ENCODE measurements at places on chromosomes 12 and 14. TPM values are rescaled to one million over a fixed set of nuclear protein-coding genes. Genes with fewer than 3 reads are reported as not detected.

DNA sequence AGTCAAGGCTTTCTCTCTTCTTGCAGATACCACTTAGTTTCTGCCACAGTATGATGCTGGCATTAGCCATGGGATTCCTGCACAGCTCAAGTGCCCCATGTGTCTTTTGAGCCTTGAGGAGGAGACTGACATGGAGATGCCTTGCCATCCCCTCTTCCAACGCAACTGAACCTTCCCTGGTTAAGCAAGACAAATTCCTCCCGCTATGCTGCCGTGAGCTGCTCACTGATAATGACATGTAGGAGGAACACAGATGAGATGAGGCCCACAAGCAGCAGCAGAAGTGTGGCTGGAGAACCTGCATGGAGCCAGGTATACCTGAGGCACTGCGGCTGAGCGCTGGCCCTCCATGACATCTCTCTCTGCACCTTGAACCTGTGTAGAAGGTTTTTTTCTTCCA, 15.4 kb upstream of the PPP1R1A start:
- DNase-seq: no peak

GRCh38 chr12:38149395-38150073, 167.0 kb upstream of the ALG10B start:
- DNase-seq: peak; percentile 46

GRCh38 chr12:108831309-108831991, 25.9 kb downstream of the SSH1 start:
- DNase-seq: no peak

GRCh38 chr12:115354007-115354890, 670.3 kb upstream of the TBX3 start:
- peak; percentile 36 for DNase-seq

DNA sequence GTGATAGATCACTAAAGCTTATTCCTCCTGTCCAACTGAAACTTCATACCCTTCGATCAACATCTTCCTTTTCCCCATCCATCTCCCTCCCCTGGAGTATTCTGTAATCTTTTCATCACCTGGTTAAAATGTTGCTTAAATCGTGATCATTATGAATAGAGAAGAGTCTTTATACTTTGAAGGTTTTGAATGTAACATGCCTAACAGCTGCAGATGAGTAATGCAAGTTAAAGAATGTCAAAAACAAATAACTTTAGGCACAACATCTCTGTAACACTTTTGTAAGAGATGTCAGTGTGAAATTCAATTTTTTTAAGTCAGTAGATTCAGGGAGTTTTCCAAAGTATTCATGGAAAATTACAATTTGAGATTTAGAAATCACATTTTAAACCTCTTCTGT, 25.0 kb downstream of the RXYLT1 start:
- no peak for DNase-seq

PLCZ1 gene
- total RNA-seq: not detected

- no peak for DNase-seq
Measured at GRCh38 chr14:102417001-102417431, 54.3 kb downstream of the TECPR2 start.

GRCh38 chr14:30608533-30609006, 13.5 kb upstream of the SCFD1 start:
- no peak for DNase-seq

GRCh38 chr14:33737446-33737845, 213.4 kb downstream of the EGLN3 start:
- no peak for DNase-seq

- DNase-seq: no peak
Measured at GRCh38 chr14:77177702-77178101, 3.9 kb upstream of the TMEM63C start.

- DNase-seq: no peak
Measured at GRCh38 chr12:29782285-29782870, 1.4 kb downstream of the TMTC1 start.

- DNase-seq: peak; percentile 78
Measured at GRCh38 chr12:79547044-79547734, 143.6 kb downstream of the PAWR start.

DNA sequence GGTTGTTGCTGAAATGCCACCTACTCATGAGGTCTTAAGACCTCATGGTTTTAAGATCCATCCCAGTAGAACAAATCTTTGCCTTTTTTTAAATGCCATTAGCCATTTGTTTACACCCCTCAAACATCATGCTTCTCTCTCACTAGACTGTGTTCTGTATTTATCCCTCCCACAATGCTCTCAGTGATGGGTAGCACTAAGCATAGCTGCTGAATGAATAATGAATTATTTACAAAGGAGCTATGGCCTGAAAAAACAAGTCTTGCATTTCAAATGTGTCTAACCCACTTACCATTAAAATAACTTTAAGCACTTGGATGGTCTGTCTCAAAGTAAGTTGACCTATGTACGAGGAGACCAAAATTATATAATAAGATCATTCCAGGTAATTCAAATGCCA, 334.5 kb downstream of the PAWR start:
- DNase-seq: no peak

- peak; percentile 61 for DNase-seq
Measured at GRCh38 chr12:47779301-47779942, 6.4 kb downstream of the SLC48A1 start.

LRRC10 gene
- total RNA-seq: not detected

DNA sequence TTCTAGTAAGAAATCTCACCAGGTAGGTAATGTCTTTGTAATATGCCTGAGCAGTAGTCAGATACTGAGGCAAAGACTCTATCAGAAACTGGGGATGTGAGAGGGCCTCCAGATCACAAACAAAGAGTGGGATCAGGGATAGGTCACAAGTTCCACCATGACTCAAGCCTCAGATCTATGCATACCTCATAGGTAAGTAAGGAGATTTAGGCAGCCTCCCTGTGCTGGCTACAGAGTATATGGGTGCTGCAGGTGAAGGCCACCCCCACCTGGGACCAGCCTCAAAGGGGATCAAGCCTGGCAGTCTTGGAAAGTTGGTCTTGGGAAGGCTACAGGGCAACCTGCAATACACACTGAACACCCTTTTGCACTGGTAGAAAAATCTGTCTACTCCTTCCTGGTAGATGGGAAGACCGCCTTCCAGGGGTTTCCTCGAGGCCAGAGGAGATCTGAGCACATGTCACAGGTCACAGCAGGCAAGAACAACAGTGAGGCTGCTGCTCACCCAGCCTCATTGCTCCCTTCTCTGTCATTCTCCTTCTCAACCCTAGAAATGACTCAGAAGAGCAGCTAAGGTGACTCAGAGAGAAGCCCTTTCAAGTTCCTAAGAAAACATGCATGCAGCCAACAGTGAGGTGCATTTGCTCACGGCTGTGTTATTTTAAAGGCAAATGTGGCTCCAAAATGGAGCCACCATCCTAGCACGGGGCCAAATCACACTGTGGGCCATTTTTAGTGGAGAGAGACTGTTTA, 143.4 kb upstream of the CDKN3 start:
- peak; percentile 91 for DNase-seq

- no peak for DNase-seq
Measured at GRCh38 chr14:88004506-88005036, 364 bp upstream of the GPR65 start.

GRCh38 chr12:57323416-57323815, 72.4 kb upstream of the STAC3 start:
- no peak for DNase-seq

DNA sequence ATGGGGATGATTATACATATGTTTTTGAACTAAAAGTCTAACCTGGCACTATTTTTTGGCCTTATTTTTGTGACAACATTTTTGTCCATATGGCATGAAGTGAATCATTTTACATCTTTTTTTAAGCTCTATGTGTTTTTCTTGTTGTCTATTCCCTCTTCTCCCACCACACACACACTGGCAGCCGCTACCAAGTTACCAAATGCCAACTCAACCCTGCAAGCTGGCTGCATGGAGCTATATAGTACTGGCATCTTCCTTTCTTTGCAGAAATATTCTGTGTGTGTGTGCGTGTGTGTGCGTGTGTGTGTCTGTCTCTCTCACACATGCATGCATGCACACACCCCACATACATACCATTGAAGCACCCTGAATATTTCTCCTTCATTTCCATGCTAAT, 278.9 kb upstream of the SOX5 start:
- no peak for DNase-seq

ITPK1 gene
- 70.2 TPM for total RNA-seq

GRCh38 chr14:105476097-105476830, 1.6 kb downstream of the CRIP2 start:
- DNase-seq: no peak

DNA sequence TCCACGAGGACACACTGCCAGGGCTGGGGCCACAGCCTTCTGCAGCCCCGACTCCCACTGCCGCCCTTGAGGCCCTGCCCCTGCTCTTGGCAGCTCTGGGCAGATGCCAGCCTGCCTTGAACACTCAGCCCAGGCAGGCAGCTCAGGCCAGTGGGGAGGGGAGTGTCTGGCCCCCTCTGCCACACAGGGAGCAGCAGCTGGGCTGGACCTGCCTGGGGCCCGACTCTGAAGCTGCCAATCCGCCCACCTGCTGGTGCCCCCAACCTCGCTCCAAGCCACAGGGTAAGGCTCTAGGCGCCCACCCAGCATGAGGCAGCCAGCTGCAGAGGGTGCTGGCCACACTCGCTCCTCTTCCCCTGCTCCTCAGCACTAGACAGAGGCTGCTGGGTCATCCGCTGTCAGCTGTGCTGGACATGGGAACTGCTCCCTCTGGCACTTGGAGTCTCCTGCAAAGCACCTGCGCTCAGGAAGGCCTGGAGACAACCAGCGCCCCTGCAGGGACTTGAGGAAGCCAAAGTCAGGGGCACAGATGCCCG, 24.6 kb upstream of the NUDT14 start:
- no peak for DNase-seq

GRCh38 chr12:74619884-74620283, 82.2 kb downstream of the ATXN7L3B start:
- no peak for DNase-seq

- no peak for DNase-seq
Measured at GRCh38 chr14:105568859-105569766, 42.7 kb downstream of the TMEM121 start.

GRCh38 chr12:22668441-22668840, 43.5 kb downstream of the ETNK1 start:
- no peak for DNase-seq

GRCh38 chr12:2068653-2069052, 15.9 kb downstream of the CACNA1C start:
- no peak for DNase-seq

CAPZA3 gene
- total RNA-seq: not detected

ACOT4 gene
- total RNA-seq: not detected

MUCL1 gene
- total RNA-seq: not detected

Data from HCT116 (cell line).